ENCODE measurements at places on chromosomes 2 and 18.

GRCh38 chr2:83665154-83665553 lies 793.9 kb downstream of the SUCLG1 start:
- no peak for DNase-seq

- no peak for DNase-seq
Measured at GRCh38 chr2:69221512-69221911, 165.5 kb downstream of the GFPT1 start.

- no peak for DNase-seq
Measured at GRCh38 chr2:47499621-47500309, 96.8 kb downstream of the MSH2 start.

DNA sequence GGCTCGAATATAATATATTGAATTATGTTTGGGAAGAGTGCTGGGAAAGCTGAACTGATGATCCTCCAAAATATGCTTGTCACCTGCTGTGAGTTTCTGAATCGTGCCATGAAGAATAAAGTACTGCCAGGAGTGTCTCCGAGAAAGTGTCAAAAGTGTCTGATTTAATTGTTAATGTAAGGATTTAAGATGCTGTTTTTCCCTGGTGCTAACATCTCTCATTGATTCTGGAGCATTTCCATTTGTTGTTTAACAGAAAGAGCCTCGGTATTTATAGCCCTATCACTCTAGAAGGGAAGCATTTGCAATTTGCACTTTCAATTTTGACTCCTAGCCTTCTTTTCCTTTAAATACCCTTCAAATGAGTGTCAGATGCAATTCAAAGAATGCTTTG lies 342.2 kb downstream of the RND3 start:
- DNase-seq: no peak

GRCh38 chr2:21301871-21302455 lies 178.2 kb downstream of the TDRD15 start:
- no peak for DNase-seq

GRCh38 chr2:2158189-2158826 lies 172.8 kb downstream of the MYT1L start:
- no peak for DNase-seq

GRCh38 chr2:240972636-240973521 lies 25.5 kb upstream of the SNED1 start:
- DNase-seq: no peak

DNA sequence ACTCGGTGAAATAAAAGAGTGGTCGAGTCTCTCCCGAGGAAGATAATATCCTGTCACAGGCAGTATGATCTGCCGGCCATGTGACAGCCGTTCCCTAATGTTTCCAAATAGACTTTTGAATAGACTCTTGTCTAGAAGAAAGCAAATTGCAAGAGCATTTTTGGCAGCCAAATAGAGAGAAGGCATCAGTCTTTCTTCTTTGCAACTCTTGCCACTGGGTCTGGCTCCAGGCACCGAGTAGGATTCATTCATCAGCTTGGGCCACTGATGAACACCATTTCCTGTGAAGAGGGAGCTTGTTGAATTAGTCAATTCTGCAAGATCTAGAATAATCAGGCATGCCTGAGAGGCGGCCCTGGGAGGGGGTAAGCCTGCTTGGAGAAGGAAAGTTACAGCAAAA lies 165.6 kb downstream of the KLHL29 start:
- DNase-seq: no peak

DNA sequence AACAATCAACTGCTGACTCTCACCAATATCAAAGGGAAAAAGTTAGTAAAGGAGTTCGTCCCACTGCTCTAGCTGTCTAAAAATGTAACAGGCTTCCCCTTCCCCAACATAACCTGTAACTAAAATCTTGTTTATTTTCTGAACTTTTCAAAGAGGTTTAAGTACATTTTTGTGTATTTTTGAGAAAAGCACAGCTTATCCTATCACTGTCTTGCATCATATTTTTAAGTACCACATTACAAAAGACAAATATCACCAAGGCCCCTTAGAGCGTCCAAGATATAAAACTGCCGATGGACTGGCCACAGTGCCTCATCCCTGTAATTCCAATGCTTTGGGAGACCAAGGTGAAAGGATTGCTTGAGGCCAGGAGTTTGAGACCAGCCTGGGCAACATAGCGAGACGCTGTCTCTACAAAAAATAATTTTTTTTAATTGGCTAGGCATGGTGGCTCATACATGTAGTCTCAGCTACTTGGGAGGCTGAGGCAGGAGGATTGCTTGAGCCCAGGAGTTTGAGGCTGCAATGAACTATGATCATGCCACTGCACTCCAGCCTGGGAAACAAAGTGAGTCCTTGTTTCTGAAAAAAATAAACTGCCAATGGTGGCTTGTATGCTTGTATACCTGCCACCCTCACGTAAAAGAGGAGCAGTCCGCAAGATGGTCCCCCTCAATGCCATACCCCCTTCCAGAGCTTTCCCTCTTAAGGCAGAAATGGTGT lies 21.2 kb upstream of the LAPTM4A start:
- DNase-seq: no peak

GRCh38 chr2:201128933-201129505 lies 13.1 kb downstream of the CFLAR start:
- no peak for DNase-seq

DNA sequence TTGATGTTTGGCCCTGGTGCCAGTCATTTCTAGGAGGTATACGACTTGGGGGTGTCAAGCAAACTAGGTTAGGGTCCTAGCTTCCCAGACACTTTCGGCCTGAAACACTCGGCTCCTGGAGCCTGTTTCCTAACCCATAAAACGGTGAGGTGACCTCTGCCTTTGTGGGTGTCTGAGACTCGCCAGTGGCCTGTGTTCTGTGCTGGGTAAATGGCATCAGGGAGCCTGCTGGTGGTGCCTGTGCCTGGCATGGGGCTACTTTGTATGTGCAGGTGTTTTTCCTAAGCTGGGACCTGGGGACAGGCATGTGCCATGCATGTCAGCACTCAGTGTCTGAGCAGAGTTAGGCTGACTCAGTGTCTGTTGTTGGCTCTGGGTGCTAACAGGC lies 139.2 kb downstream of the GLI2 start:
- no peak for DNase-seq

GRCh38 chr2:18510775-18511174 lies 49.7 kb downstream of the RDH14 start:
- no peak for DNase-seq

- no peak for DNase-seq
Measured at GRCh38 chr2:96916646-96917543, 47.0 kb upstream of the SEMA4C start.

DNA sequence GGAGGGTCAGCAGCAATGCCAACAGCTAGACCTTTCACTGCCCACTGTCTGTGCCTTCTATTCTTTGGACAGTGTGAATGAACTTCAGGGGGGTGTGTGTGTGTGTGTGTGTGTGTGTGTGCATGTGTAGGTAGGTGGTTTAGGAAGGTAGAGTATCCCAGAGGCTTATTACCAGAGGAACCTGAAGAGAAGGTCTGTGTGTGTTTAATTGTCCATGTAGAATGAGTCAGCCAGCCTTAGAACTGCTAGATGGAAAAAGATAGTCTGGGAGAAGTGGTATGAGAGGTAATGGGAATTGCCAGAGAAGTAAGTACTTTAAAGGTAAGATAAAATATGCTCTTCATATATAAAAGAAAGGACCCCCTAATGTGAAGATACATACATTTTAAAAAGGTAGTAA lies 522.2 kb downstream of the PIK3C3 start:
- DNase-seq: no peak

DNA sequence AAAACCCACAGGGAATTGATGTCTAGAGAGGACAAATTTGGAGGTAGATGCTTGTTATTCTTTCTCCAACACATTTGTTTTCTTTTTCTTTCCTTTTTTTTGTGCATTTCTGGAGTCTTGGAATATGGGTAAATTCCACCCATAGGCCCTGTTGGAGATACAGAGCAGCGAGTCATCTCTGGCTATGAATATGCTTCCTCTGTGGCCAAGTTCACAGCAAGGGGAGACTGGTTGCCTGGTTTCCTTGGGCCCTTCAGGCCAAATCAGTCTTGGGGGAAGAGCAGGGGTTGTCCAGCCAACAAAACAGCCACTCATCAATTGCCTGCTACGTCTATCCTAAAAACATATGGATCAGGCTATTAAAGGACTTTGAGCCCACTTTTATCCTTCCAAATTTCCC lies 27.5 kb downstream of the SP100 start:
- DNase-seq: no peak

GRCh38 chr2:200695191-200695590 lies 109.4 kb downstream of the AOX1 start:
- no peak for DNase-seq

GRCh38 chr2:119553687-119554344 lies 9.6 kb downstream of the CFAP221 start:
- DNase-seq: no peak

DNA sequence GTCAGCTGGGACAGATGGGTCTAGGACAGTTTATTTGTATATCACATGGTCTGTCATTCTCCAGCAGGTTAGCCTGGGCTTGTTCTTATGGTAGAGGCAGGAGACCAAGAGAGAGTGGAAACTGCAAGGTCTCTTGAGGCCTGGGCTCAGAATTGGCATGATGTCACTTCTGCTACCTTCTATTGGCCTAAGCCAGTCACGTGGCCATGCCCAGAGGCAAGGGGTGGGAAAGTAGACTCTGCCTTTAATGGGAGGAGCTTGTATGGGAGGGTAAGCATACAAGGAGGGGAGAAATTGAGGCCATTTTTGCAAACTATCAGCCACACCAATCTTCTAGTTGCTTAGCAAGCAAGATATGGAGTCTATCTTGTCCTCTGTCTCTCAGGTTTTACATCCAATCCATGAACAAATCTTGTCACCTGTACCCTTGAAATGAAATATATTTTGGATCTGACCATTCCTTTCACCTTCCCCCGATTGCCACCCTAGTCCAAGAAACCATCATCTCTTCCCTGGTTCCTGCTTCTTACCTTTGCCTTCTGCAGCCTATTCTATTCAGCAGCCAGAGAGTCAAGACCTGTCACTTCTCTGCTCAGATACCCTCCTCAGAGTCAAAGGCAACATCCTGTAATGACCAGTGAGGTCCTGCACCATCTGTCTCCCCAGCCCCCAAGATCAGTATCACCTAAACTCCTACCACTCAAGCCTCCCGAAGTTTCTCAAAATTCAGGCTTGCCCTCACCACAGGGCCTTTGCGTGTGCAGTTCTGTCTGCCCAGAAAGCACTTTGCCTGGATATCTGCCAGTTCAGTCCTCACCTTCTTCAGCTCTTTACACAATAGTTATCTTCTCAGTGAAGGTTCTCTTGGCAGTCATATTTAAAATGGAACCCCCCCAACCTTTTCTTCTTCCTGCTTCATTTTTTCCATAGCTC lies 240.0 kb downstream of the LOXHD1 start:
- DNase-seq: no peak

- no peak for DNase-seq
Measured at GRCh38 chr2:2026252-2026831, 282.0 kb upstream of the PXDN start.

All from liver (tissue), 10 donors.